Iris pigment epithelial cell (primary cell): ENCODE measurements at places on chromosomes 11 and 22.
A peak's percentile ranks its signal among the peaks of the same experiment; 100 is the strongest.

DNA sequence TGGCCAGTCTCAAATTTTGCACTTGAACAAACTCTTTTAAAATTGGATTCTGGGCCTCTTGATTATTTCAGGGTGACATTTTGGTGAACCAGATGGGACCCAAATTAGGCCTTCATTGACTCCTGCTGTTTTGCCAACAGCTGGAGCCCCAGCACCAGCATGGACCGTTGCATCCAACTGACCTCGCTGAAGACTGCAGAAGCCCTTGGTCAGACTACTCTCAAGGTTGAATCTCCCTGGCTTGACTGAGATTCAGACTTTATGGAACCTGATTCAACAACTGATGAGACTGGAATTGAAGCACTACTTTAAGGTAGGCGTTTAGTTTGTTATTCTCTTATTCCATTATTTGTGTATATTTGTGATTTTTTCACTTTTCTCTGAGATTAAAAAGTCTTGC lies 41.7 kb downstream of the NARS2 start:
- DNase-seq = no peak

- no peak for DNase-seq
Measured at GRCh38 chr11:14577835-14578529, 57.8 kb upstream of the PSMA1 start.

- no peak for DNase-seq
Measured at GRCh38 chr11:123200264-123200663, 5.2 kb upstream of the CLMP start.

DNA sequence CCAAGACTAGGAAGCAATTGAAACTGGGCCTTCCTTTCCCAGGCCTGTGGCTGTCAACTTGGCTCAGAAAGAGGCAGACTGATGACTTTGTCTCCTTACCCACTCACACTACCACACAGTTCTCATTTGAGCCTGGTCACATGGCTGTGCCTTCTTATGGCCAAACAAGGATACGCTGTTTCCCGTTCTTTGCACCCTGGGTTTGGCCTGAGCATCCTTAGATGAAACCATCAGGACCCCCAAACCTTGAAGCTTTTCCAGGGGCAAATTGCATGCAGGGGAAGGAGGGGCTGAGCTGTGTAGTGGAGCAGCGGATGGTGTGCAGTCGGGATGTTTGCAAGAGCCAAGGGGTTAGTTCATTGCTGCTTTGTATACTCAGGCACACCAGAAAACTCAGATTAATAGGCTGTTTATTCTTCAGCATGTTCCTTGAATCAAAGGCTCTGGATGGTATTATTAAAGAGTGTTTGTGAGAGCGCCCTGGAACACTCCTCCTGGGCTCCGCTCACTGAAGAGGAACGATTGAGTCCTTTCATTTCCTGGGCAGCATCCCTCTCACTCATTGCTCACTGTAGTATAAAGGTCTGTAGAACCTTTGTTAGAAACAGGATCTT lies 69.8 kb downstream of the ARFGAP2 start:
- DNase-seq = no peak

GRCh38 chr11:46948378-46949131 lies 12.0 kb downstream of the CSTPP1 start:
- peak; percentile 89 for DNase-seq

DNA sequence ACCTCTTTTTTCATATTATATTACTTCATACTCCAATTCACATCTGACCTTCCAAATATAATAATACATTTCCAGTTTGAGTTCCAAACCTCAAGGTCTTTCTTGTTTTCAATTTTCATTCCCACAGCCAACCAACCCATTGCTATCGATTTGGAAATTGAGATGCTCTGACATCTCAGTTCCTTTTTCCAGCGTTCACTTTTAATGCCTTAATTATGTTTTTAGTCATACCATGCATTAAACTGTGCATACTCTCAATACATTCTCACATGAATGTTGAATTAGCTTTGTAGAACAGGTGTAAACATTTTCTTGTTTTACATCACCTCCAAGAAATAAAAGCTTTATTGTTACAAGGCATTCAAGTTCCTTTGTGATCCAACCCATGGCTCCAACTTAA lies 294.2 kb upstream of the ANO3 start:
- DNase-seq = no peak

- DNase-seq = peak; percentile 96
Measured at GRCh38 chr22:36465232-36466021, 16.0 kb downstream of the TXN2 start.

- DNase-seq = no peak
Measured at GRCh38 chr11:1623716-1624115, 1.8 kb upstream of the KRTAP5-4 start.

DNA sequence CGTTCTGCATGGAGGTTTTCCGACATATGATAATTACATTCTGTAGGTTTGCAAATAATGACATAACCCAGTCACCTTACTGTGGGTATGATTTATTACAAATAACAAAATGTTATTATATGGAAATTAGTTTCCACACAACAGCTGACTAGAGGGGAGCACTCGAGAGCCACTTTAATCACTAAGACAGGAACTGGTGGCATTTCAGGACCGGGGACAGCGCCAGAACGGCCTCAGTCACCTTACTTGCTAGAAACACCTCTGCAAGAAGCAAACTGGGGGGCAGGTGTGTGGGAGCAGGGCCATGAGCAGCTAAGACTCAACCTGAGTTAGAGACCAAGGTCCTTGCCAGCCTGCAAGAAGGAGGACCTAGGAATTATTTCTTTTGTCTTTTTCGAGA lies 199.9 kb downstream of the DSCAML1 start:
- peak; percentile 38 for DNase-seq

DNA sequence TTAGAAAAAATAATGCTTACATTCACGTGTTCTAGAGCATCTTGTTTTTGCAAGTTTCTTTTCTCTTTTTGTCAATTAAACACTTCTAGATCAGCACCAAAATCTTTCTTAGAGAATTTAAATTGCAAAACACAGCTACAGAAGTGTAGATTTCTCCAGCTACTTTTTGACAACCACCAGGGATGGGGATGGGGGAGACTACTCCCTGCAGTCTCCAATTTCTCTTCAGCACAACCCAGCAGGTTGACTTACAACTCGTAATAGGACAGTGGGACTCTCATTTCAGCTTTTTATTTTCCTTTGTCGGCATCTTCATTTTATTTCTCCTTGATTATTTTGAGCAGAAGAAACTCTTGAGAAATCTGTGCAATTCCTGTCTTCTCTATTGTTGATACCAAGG lies 441.2 kb downstream of the LRRC4C start:
- DNase-seq = no peak

- DNase-seq = no peak
Measured at GRCh38 chr11:31807799-31808667, 3.1 kb downstream of the PAX6 start.

DNA sequence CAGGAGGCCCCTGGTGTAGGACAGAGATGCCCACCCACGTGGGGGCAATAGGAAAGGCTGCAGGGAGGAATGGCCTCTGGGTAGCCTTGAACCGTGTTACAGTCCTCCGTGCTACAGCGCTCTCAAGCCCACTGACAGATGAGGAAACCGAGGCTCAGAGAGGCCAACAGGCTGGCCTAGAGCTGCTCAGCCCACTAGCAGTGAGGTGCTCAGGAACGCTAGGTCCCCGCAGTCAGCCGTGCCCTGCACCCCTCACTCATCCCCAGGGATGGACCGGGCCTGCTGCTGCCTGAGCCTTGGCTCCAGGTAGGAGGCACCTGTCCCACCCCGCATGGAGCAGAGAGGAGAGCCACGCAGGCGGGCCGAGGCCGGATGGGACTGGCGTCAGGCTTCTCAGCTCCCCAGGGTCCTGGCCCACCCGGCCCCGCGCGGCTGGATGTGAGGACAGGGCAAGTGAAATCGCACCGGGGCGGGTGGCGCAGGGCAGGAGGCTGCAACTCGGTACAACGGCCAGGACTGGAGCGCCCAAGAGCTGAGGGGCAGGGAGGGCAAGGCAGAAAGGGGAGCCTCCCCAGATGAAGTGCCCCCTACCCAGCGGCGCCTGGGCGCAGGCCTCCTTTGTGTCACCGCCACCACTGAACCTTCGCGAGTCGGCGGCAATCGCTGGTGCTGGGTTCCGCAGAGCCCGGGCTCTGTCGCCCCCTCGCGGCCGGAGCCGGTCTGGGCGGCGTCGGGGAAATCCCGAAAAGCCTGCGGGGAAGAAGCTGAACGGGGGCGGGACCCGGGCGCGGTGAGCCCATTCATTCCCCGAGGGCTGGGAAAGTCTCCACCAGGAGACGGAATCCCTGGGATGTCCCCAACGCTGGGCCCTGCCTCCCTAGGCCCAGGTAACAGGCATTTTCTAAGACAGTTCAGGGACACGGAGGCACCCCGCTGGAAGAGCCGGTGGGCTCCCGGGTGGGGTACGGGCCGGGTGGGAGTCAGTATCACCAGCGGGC lies 8.4 kb upstream of the SLC2A11 start:
- peak; percentile 48 for DNase-seq

DNA sequence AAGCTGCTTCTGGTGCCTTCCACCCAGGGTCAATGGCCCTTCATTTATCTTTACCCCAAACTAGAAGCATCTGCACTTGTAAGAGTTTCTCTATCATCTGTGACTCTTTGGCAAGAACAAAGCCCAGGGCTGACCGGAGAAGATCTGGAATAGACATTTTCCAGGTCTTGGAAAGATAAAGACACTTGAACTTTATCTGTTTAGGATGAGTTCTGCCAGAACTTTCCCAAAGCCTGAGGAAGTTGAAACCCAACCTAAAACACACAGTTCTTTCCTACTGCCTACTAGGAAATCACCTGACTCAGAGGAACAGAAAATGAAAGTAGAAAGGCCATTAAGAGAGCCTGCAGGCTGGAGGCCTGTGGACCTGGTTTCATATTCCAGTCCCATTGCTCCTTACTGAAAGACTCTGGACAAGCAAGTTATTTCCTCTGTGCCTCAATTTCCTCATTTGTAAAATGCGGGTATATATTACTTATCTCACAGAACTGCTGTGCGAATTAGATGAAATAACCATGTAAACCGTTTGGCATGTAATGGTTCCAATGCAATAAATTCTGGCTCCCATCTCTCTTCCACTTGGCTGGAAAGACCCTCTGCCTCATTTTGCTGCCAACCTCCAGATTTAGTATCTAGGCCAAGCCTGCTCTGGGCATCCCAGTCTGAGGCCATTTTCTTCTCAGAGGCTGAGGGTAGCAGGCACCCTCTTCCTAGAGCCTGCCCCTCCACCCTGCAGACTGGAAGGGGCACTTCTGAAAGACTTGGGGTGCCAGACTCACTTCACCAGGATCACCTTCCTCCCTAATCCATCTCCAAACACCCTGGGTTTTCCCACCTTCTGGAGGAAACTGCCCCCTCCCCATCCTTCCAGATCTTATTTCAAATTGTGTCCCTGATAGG lies 1.2 kb downstream of the UBE2L6 start:
- peak; percentile 80 for DNase-seq

DNA sequence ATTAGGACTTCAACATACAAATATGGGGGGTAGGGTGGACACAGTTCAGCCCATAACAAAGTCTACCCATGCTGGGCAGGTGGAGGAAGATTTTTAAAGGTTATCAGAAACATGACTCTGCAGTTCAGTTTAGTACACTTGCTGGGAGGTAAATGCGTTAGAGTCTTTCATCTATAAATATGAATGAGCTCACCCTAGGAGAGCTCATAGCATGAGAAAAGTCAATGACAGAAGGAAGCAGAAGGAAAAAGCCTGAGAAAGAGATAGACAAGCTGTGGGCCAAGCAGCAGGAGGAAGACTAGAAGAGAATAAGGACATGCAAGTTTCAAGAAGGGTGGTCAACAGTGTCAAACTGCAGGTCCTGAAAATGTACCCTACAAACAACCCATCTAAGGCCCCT lies 27.0 kb upstream of the FSHB start:
- no peak for DNase-seq

- peak; percentile 27 for DNase-seq
Measured at GRCh38 chr22:35839841-35840301, 122.2 kb downstream of the APOL5 start.

DNA sequence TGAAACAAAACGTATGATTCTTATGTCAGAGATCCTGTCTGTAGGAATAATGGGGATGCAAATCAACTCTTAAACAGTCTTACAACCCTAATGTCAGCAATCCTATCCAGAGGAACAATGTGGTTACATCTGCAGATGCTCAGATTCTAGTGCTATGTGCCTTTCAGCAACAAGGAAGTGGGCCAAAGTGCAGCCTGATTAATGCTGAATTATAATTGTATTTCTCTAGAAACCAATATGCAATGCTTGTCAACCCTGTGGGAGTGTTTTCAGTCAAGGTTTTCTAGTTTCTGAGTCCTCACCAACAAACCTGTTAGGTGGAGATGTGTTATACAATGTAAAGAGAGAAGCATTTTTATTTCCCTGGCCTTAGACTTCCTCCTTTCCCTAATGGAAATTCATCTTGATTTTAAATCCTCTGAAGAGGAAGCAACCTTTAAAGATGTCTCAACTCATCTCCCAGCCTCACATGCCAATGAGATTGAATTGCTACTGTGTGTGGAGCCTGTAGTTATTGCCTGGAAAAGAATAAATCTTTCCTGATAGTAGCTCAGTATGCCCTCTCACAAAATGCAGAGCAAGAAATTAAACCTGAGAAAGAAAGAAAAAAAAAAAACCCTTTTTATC lies 26.2 kb upstream of the TMEM123 start:
- no peak for DNase-seq

GRCh38 chr11:57336111-57336666 lies 497 bp upstream of the SSRP1 start:
- no peak for DNase-seq

GRCh38 chr22:29951791-29952413 lies 68.9 kb downstream of the MTMR3 start:
- DNase-seq = no peak

GRCh38 chr11:118082880-118083552 lies 3.7 kb downstream of the SMIM35 start:
- DNase-seq = no peak

DNA sequence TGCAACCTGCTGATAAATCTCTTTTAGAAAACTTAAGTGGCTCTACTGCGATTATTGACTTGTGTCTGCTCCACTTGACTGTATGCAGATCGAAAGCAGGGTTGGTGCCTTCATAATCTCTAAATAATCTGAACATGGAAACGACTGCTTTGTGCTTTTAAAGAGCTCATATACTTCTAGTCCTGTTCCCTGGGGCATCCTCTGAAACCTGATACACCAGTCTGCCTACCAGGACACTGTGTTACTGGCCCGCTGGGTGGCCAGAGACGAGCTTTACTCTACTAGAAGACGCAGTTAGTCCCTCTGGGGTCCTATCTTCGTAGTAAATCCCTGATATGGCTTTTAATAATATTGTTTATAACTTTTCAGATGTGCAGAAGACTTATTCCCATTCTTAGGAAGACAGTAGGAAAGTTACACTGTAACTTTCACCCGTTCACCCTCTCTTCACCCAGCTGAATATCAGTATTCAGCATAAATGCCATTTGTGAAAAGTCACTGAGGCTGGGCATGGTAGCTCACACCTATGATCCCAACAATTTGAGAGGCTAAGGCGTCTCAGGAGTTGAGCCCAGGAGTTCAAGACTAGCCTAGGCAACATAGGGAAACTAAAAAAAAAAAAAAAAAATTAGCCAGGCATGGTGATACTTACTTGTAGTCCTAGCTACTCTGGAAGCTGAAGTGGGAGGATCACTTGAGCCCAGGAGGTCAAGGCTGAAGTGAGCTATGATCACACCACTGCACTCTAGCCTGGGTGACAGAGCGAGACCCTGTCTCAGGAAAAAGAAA lies 9.0 kb upstream of the HTR3B start:
- DNase-seq = no peak
